ENCODE measurements at places on chromosomes 6 and 20. TPM values are rescaled to one million over a fixed set of nuclear protein-coding genes. Genes with fewer than 3 reads are reported as not detected.
A peak's percentile ranks its signal among the peaks of the same experiment; 100 is the strongest.

Gene FIG4
- 8.9 TPM for total RNA-seq

Gene SIM1
- total RNA-seq, result not detected

Gene RNF217
- total RNA-seq, result 10.9 TPM

Gene FAM135A
- 11.2 TPM for total RNA-seq

Gene CYP39A1
- total RNA-seq, result 6.1 TPM

Gene POU5F1
- 0.18 TPM for total RNA-seq

Gene EYS
- total RNA-seq, result 0.08 TPM

Gene CRISP2
- total RNA-seq, result not detected

Gene BPIFB1
- not detected for total RNA-seq

Gene SDHAF4
- 8.8 TPM for total RNA-seq

Gene TRDN
- total RNA-seq, result 455 TPM

Gene PTPRT
- 0.74 TPM for total RNA-seq

Gene SAMD10
- total RNA-seq, result 4.3 TPM

Gene KIAA1755
- 2.3 TPM for total RNA-seq

Gene ZNF831
- total RNA-seq, result 0.02 TPM

GRCh38 chr20:15895560-15896084 lies 677.6 kb downstream of the KIF16B start:
- no peaks in the 10 kb centered on the region for H3K27me3 ChIP-seq
- no peaks in the 10 kb centered on the region for H3K4me1 ChIP-seq
- H3K27ac ChIP-seq, result no peak overlapping the region
- H3K36me3 ChIP-seq, result no peaks in the 10 kb centered on the region

- peak; percentile 38 for DNase-seq
- H3K36me3 ChIP-seq, result no peaks in the 10 kb centered on the region
- no peak overlapping the region for H3K4me3 ChIP-seq
Observed at GRCh38 chr20:22984606-22985005, 50.5 kb upstream of the SSTR4 start.

DNA sequence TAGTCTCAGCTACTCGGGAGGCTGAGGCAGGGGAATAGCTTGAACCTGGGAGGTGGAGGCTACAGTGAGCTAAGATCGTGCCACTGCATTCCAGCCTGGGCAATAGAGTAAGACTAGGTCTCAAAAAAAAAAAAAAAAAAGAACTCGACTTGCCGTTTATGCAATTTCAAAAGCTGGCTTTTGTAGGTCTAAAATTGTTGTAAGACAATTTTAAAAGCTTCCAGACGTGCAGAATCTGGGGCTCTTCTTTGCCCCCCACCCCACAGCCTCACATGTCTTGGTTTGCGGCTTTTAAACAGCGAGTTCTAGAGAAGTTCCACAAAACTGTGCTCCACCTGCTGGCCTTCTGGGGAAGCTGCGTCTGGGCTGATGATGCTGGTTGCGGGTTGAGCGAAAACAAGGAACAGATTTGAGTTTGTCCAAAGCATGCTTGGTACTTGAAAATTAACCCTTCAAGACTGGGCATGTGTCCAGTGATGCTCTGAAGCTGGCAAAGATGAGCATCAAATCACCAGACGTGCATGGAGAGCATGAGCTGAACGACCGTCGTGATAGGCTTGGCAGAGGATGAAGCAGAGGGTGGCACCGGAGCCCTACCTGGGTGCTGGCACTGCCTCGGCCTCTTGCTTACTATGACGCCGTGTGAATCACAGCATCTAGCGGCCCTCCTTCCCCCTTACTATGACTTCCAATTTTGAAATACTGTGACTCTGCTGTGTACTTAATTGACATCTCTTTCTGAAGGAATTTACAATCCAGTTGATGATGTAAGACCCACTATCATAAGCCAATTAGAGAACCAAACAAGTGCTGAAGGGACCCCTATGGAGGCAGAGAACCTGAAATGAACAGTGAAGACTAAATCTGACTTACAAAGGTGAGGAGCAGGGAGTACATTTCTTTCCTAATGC lies 171.4 kb downstream of the GMPR start:
- peak; percentile 68 for DNase-seq
- H3K36me3 ChIP-seq, result no peaks in the 10 kb centered on the region
- H3K27ac ChIP-seq, result no peak overlapping the region
- peaks cover 5% of the 10 kb centered on the region for H3K4me1 ChIP-seq
- H3K27me3 ChIP-seq, result no peaks in the 10 kb centered on the region

DNA sequence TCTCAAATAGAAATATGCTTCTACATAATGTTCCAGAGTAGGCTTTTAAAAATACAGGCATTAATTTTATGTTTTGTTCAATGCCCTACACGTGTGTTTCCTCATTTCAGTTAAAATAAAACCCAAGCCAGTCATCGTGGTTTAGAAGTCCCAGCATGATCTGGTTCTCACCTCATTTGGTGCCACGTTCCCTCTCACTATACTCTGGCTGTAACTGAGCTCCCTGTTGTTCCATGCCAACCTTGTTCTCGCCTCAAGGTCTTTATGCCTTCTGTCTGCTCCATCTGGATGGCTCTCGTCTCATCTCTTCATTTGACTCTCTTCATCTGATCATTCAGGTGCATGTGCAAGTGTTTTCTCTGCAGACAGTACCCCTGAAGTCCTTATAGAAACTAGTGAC lies 32.6 kb downstream of the HDGFL1 start:
- no peak overlapping the region for H3K27ac ChIP-seq
- peaks cover 6% of the 10 kb centered on the region for H3K4me1 ChIP-seq
- DNase-seq, result no peak
- no peaks in the 10 kb centered on the region for H3K27me3 ChIP-seq
- H3K36me3 ChIP-seq, result no peaks in the 10 kb centered on the region
- no peak overlapping the region for H3K4me3 ChIP-seq

GRCh38 chr6:135403584-135403983 lies 94.0 kb downstream of the AHI1 start:
- no peak for DNase-seq
- no peak overlapping the region for H3K27ac ChIP-seq
- no peak overlapping the region for H3K4me3 ChIP-seq
- peaks cover 68% of the 10 kb centered on the region for H3K36me3 ChIP-seq

GRCh38 chr6:46022106-46022948 lies 6.7 kb upstream of the CLIC5 start:
- no peak for DNase-seq
- no peaks in the 10 kb centered on the region for H3K27me3 ChIP-seq
- no peak overlapping the region for H3K4me3 ChIP-seq
- H3K36me3 ChIP-seq, result no peaks in the 10 kb centered on the region

- no peak overlapping the region for H3K4me3 ChIP-seq
- H3K27ac ChIP-seq, result no peak overlapping the region
- H3K27me3 ChIP-seq, result no peaks in the 10 kb centered on the region
- H3K36me3 ChIP-seq, result peaks cover 20% of the 10 kb centered on the region
- H3K4me1 ChIP-seq, result peaks cover 12% of the 10 kb centered on the region
- no peak for DNase-seq
Observed at GRCh38 chr20:25321991-25322390, 68.6 kb downstream of the ABHD12 start.

DNA sequence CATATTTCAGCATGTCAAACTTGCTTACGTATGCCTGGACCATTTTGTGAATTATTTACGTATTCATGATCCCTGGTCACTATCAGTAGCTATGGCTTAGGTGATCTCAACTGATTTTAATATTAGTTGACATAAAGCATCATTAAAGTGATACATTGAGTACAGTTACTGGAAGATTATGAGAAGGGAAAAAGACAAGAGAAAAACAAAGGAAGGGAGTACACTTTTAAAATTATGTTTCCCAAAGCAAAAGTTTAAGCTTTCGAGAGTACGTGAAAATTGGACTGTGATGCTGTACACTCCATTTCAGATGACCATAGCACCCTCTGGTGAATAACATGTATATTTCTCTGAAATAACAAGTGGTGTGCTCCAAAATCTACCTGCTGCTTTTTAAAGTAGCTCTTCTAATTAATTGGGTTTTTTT lies 215.0 kb upstream of the HSF2 start:
- no peaks in the 10 kb centered on the region for H3K27me3 ChIP-seq
- H3K36me3 ChIP-seq, result no peaks in the 10 kb centered on the region
- H3K4me3 ChIP-seq, result peak overlapping the region; percentile 43

DNA sequence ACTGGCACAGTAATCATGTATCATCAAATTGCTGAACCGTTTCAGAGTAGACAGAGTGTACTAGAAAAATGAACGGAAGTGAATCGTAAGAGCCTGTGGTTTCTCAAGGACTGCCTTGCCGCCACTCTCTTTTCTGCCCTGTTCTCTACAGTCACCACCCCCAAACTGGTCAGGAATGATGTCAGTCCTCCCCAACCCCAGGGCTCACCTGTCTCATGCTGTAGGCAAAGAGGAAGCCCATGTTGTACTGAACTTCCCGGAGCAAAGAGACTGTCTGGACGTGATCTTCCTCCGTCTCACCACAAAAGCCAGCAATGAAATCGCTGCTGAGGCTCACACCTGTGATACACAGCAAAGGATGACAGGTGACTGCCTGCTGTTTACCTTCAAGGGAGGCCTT lies 31.0 kb downstream of the CDK5RAP1 start:
- DNase-seq, result no peak
- no peak overlapping the region for H3K27ac ChIP-seq
- no peaks in the 10 kb centered on the region for H3K4me1 ChIP-seq

GRCh38 chr6:39074486-39074885 lies 25.9 kb downstream of the GLP1R start:
- no peak for DNase-seq
- H3K27ac ChIP-seq, result no peak overlapping the region
- no peaks in the 10 kb centered on the region for H3K4me1 ChIP-seq
- no peaks in the 10 kb centered on the region for H3K36me3 ChIP-seq
- no peaks in the 10 kb centered on the region for H3K27me3 ChIP-seq
- no peak overlapping the region for H3K4me3 ChIP-seq

- H3K4me3 ChIP-seq, result no peak overlapping the region
- no peaks in the 10 kb centered on the region for H3K36me3 ChIP-seq
- H3K27me3 ChIP-seq, result no peaks in the 10 kb centered on the region
- no peaks in the 10 kb centered on the region for H3K4me1 ChIP-seq
- H3K27ac ChIP-seq, result no peak overlapping the region
Observed at GRCh38 chr6:23086100-23086499, 516.7 kb downstream of the HDGFL1 start.

DNA sequence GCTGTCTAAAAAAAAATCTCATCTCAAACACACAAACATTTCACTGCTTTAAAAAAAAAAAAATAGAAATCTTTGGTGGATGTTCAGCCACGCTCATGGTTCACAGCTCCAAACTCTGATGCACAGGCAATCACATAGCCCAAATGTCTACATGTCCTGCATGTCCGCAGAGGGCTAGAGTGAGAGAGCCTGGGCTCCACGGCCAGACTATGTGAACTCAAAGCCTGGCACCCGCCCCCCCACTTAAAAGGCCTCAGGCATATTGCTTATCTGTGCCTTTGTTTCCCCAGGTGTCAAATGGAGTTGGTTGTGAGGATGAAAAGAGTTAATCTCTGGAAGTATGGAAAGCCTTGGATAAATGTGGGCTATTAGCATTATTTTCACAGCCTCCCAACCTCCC lies 10.5 kb upstream of the PTGIS start:
- no peak for DNase-seq
- H3K27me3 ChIP-seq, result no peaks in the 10 kb centered on the region
- no peaks in the 10 kb centered on the region for H3K36me3 ChIP-seq
- H3K4me1 ChIP-seq, result peaks cover 9% of the 10 kb centered on the region

DNA sequence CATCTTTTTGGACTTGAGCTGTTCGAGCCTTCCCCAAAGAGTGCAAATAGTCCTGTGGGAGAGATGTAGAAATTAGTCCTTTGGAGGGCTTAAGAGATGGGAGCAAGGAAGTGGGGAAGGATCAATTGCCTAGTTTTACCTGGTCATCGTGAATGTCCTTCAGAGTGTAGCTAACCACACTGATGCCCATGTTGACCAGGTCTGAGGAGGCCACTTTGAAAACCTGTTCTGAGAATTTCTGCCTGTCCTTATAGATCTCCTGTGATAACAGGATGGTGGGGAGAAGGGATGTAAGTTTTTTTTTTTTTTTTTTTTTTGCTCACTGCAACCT lies 2.0 kb downstream of the FLOT1 start:
- no peak for DNase-seq
- no peaks in the 10 kb centered on the region for H3K27me3 ChIP-seq
- H3K4me1 ChIP-seq, result peaks cover 3% of the 10 kb centered on the region
- no peak overlapping the region for H3K4me3 ChIP-seq
- H3K27ac ChIP-seq, result peak overlapping the region; percentile 2

- no peak overlapping the region for H3K4me3 ChIP-seq
- no peak for DNase-seq
- no peak overlapping the region for H3K27ac ChIP-seq
- no peaks in the 10 kb centered on the region for H3K27me3 ChIP-seq
- no peaks in the 10 kb centered on the region for H3K4me1 ChIP-seq
Observed at GRCh38 chr20:37420610-37421009, 74.7 kb downstream of the SRC start.

DNA sequence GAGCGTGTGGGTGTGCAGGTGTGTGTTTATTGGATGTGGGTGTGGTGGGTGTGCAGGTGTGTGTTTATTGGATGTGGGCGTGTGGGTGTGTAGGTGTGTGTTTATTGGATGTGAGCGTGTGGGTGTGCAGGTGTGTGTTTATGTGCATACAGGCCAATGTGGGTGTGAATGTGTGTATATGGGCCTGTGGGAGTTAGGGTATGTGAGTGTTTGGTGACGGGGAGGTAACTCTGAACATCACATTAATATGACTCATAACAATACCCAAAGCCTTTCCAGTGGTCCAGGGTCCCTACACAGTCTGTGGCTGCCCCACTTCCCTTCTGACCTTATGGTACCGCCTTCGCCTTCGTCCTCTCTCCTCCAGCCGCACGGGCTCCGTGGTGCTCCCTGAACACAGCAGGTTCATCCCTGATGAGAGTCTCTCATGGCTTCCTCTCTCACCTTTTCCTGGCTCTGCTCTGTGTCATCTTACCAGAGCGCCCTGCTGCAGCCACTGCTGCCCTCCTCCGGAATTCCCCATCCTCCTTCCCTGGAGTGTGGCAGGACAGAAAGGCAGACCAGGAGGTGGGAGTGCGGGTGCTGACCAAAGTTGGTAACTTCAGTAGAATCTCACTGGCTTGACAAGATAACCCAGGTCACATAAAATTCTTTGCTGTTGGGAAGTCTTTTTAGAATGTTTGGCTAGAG lies 80.0 kb downstream of the SLC2A10 start:
- H3K36me3 ChIP-seq, result no peaks in the 10 kb centered on the region
- no peak overlapping the region for H3K4me3 ChIP-seq
- no peaks in the 10 kb centered on the region for H3K4me1 ChIP-seq
- H3K27me3 ChIP-seq, result no peaks in the 10 kb centered on the region
- no peak overlapping the region for H3K27ac ChIP-seq
- DNase-seq, result no peak

GRCh38 chr6:14996892-14997291 lies 249.0 kb upstream of the JARID2 start:
- H3K36me3 ChIP-seq, result no peaks in the 10 kb centered on the region
- no peaks in the 10 kb centered on the region for H3K4me1 ChIP-seq
- H3K27me3 ChIP-seq, result no peaks in the 10 kb centered on the region

- H3K27ac ChIP-seq, result no peak overlapping the region
- H3K4me3 ChIP-seq, result no peak overlapping the region
- no peaks in the 10 kb centered on the region for H3K27me3 ChIP-seq
- H3K36me3 ChIP-seq, result no peaks in the 10 kb centered on the region
Observed at GRCh38 chr6:16174416-16175078, 45.7 kb downstream of the MYLIP start.

- H3K4me1 ChIP-seq, result peaks cover 18% of the 10 kb centered on the region
- DNase-seq, result no peak
- no peaks in the 10 kb centered on the region for H3K36me3 ChIP-seq
- no peaks in the 10 kb centered on the region for H3K27me3 ChIP-seq
Observed at GRCh38 chr6:11714116-11714797, 64.3 kb downstream of the ADTRP start.

GRCh38 chr6:82217018-82217586 lies 30.4 kb downstream of the IBTK start:
- no peak for DNase-seq
- peaks cover 92% of the 10 kb centered on the region for H3K36me3 ChIP-seq
- no peak overlapping the region for H3K4me3 ChIP-seq
- no peak overlapping the region for H3K27ac ChIP-seq
- H3K27me3 ChIP-seq, result no peaks in the 10 kb centered on the region
- H3K4me1 ChIP-seq, result no peaks in the 10 kb centered on the region

GRCh38 chr6:2381872-2382661 lies 136.7 kb upstream of the GMDS start:
- H3K36me3 ChIP-seq, result no peaks in the 10 kb centered on the region
- no peak for DNase-seq

Data from heart left ventricle (tissue), 16 donors.